T-helper 17 cell (primary cell): ENCODE measurements at places on chromosomes 1 and 21.

DNA sequence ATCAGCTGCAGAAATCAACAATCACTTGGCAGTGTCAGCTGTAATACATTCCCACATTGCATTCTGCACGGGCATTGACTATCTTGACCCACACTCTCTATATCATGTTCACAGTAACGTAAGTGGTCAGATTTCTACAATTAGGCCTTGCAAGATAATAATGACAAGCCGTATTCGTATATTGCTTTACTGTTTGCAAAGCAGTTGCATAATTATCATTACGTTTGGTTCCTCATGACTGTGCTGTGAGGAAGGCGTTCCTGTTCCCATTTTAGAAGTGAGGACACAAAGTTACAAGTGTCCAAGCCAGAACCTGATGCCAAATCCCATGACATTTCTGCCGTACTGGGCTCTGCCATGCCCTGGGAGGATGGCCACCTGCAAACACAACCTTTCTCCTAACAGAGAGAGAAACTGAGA lies 53.5 kb upstream of the TARBP1 start:
- H3K4me1 ChIP-seq, result peaks cover 5% of the 10 kb centered on the region
- peaks cover 2% of the 10 kb centered on the region for H3K36me3 ChIP-seq
- H3K27me3 ChIP-seq, result peaks cover 34% of the 10 kb centered on the region

- no peak overlapping the region for H3K4me3 ChIP-seq
- DNase-seq, result no peak
- H3K4me1 ChIP-seq, result no peaks in the 10 kb centered on the region
- H3K27me3 ChIP-seq, result peaks cover 13% of the 10 kb centered on the region
- no peak overlapping the region for H3K27ac ChIP-seq
Observed at GRCh38 chr1:241773991-241774390, 74.0 kb upstream of the EXO1 start.

GRCh38 chr1:85707267-85707989 lies 805 bp downstream of the ZNHIT6 start:
- DNase-seq, result no peak
- no peak overlapping the region for H3K27ac ChIP-seq
- H3K36me3 ChIP-seq, result peaks cover 8% of the 10 kb centered on the region
- no peak overlapping the region for H3K4me3 ChIP-seq

DNA sequence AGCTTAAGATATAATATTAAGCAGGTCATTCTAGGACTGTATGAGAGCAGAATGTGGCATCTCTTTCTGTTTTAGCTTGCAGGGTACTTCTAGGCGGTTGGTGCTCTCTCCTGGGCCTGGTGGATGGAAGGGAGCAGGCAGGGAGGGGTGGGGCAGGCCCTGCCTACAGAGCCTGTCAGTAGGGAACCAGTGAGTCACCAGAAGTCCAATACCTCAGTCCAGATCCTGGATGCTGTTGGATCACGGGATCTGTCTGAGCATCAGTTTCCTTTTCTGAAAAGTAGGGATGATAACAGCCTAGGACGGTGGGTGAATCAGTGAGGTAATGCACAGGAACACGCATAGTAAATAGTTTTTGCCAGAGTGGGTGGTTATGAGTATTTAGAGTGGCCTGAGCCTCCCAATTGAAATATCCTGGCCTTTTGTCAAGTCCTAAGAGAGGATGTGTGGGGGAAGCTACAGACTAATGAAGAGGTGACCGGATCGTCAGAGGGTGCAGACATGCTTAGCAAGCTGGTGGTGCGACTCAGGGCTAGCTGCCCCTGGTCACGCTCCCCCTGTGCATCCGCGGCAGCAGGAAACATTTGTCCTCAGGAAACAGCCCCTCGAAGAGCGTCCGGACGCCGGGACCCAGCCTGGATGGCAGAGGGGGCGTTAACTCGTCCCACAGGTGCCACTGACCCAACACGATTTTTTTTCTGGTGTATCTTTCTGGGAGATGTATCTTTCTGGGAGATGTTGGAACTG lies 23.9 kb downstream of the NAV1 start:
- H3K27me3 ChIP-seq, result no peaks in the 10 kb centered on the region
- H3K4me1 ChIP-seq, result peaks cover 2% of the 10 kb centered on the region
- peak overlapping the region; percentile 1 for H3K27ac ChIP-seq
- no peak overlapping the region for H3K4me3 ChIP-seq
- H3K36me3 ChIP-seq, result peaks cover 2% of the 10 kb centered on the region

GRCh38 chr1:241614144-241614543 lies 26.0 kb downstream of the CHML start:
- no peak overlapping the region for H3K27ac ChIP-seq
- H3K4me3 ChIP-seq, result no peak overlapping the region
- H3K27me3 ChIP-seq, result no peaks in the 10 kb centered on the region
